GM23248 (cell line): ENCODE measurements at places on chromosomes 2 and 18.

GRCh38 chr2:168243061-168243460 is 4.3 kb downstream of the STK39 start:
- no peak for DNase-seq

DNA sequence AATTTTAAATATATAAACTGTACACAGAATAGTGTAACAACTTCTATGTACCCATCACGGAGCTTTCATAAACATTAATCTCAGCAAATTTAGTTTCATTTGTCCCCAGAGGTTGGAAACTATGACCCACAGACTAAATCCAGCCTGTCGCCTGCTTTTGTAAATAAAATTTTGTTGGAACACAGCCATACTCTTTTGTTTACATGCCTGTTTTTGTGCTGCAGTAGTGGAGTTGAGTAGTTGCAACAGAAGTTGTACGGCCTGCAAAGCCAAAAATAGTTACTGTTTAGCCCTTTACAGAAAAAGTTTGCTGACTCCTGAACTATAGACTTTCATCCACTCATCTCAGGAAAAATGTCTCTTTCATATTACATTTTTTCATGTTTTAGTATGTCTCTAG is 39.8 kb downstream of the RBM45 start:
- peak; percentile 13 for DNase-seq

- peak; percentile 8 for DNase-seq
Measured at GRCh38 chr18:13703899-13704298, 22.5 kb downstream of the FAM210A start.

GRCh38 chr2:144941743-144942488 is 422.0 kb upstream of the ZEB2 start:
- no peak for DNase-seq

GRCh38 chr18:55522011-55522410 is 66.0 kb downstream of the TCF4 start:
- DNase-seq = no peak

DNA sequence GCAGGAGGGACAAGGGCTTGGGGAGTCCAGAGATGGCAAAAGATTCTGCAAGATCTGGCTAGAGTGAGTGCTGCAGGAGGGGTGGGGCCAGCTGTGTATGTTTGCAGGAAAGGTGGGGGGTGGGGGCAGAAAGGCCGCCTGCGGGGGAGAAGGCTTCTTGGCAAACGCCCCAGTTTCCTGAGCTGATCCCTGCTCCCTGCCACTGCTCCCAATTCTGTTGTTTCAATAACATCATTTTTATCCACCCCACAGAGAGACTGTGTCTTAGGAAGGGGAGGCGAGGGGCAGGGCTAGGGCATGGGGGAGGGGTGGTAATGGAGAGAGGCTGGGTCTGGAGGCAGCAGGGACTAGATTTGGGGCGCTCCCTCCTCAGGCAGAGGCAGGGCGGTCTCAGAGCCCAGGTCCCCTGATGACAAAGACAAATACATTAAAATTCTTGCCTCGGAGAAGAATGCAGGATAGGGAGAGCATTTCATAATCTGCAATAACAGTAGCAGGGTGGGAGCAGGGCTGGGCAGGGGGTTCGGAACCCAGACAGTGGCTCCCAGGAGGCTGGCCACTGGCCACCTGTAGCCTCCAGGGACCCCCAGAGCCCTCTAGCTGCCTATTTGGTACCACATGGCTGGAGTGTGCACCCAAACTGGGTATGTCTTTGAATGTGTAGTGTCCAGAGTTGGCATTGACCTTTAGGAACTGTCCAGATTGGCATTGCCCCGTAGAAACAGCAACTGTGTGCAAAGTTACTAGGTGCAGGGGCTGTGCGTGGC is 2.1 kb upstream of the WNT6 start:
- DNase-seq = no peak

- DNase-seq = peak; percentile 48
Measured at GRCh38 chr18:63606526-63606925, 19.4 kb downstream of the SERPINB13 start.

GRCh38 chr2:119873350-119874315 is 113.9 kb downstream of the PTPN4 start:
- no peak for DNase-seq

- no peak for DNase-seq
Measured at GRCh38 chr2:195537811-195538210, 119.2 kb upstream of the SLC39A10 start.

DNA sequence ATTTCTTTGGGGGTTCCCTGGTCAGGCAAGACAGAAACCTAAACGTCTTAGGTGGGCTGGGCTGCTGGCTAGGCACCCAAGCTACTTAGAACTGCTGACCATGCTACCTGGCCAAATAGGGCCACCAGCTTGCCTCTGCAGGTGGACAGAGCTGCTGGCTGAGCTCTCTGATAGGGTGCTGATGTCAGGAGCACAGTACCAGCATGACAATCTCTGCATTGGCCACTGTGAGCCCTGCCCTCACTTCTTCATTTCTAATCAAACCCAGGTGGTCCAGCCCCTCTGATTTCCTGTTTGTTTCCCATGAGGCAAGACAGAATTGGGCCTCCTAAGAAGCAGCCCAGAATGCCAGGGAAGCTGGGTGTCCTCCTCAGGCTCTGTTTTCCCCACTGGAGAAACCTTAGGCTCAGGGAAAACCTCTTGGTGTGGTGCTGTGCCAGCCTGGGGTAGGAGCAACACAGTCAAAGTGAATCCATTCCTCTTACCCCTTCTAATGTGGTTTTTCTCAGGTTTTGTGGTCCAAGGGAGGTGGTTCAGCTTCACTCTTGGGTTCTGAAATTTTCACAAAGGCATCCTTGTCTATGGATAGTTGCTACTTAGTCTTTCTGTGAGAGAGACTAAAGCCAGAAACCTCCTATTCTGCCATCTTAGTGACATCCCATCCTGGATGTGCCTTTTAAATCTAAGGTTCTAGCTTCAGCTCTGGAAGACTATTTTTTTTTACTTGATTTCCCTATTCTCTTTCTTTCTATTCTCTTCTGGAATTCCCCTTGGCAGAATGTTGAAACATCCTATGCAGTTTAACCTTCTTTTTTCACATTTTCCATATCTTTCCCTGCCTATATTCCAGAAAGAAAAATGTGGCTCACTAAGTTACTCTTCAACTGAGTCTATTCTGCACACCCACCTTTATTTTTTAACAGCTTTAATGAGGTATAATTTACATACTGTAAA is 15.2 kb downstream of the SP100 start:
- DNase-seq = no peak
